Gastroesophageal sphincter (tissue), 4 donors: ENCODE measurements at places on chromosomes 5 and 9. TPM values are rescaled to one million over a fixed set of nuclear protein-coding genes. Genes with fewer than 3 reads are reported as not detected.

OCLN gene
- total RNA-seq = 2.7 TPM

GRM6 gene
- total RNA-seq = not detected

DNA sequence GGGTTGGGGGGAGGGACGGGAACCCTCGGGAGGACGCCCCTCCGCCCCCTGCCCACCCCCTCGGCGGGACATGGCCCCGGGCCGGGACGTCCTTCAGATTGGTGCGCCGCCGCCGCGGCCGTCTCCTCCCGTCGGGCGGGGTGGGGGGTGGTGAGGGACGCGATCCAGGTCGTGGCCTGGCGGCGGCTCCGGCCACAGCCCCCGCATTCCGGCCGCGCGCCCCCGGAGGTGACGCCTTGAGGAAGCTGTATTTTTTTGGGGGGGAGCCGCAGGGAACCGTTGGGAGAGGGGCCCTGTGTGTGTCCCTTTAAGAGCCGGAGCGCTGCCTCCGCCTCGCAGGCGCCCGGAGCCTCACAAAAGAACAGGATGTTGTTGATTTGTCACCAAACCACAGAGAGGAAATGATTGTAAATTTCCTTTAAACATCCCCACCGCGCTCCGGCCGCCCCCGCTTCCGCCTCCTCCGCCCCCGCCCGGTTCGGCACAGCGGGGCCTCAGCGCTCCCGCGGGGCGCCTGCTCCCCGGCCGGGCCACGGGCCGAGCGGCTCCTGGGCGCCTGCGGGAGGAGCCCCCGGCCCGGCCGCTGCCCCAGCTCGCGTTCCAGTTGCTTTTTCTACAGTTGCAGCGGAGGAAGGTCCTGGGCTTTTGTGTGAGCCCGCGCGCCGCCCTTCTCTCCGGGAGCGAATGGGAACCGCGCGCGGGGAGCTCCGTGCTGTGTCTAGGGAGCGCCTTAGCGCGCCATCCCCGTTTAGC lies 32.1 kb upstream of the SPRY4 start:
- ATAC-seq = peak; percentile 91

DNA sequence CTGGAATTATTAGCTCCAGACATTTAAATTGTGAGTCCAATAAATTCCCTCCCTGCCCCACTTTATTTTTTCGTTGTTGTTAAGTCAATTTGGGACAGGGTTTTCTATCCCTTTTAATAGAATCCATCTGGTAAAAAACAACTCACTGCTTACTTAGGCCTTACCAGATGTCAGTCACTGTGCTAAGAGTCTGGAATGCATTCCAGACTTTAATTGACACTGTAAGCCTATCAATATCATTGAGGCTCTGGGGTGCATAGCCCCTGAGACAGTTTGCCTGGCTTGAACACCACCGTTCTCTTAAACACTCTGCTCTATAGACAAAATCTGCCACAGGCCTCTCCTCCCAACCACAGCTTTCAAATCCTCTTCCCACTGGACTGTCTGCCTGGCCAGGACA lies 175.9 kb downstream of the NSG2 start:
- no peak for ATAC-seq

DNA sequence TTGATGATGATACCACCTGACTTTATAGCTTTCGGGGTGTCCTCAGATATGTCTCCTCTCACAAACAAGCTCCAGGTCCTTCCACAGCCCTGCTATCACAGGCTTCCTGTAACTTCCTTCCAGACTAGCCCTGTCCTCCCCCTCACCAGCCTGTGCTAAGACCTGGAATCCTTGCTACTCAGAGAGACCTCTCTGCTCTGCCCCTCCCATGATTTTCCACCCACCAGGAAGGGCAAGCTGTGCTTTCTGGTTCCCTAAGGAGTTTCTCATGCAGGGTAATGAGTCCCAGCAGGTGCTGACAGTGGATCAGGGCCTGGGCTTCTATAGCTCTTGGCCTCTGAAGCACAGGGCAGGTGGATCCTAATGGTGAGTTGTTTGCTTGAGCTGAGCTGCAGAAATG lies 86.9 kb downstream of the AOPEP start:
- no peak for ATAC-seq

- no peak for ATAC-seq
These were observed 16.2 kb downstream of the PRRC2B start for GRCh38 chr9:131410044-131410491.

HMHB1 gene
- not detected for total RNA-seq

DNA sequence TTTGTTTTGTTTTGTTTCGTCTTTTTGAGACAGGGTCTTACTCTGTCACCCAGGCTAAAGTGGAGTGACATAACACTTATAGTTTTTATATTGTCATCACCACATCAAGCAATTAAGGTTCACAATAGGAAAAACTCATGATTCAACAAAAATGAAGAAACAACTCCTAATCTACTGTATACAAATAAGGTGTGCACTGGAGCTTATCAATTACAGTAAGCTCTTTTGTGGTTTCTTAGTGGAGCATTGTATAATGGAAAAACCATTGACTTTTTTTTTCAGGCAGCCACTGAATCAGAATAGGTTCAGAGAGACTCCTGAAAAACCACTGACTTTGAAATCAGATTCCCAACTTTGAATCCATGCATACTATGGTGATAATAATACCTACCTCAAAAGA lies 10.8 kb upstream of the PLIN2 start:
- no peak for ATAC-seq

GRCh38 chr5:168734620-168735300 lies 155.6 kb upstream of the PANK3 start:
- peak; percentile 91 for ATAC-seq

SLF1 gene
- 4.2 TPM for total RNA-seq

DNA sequence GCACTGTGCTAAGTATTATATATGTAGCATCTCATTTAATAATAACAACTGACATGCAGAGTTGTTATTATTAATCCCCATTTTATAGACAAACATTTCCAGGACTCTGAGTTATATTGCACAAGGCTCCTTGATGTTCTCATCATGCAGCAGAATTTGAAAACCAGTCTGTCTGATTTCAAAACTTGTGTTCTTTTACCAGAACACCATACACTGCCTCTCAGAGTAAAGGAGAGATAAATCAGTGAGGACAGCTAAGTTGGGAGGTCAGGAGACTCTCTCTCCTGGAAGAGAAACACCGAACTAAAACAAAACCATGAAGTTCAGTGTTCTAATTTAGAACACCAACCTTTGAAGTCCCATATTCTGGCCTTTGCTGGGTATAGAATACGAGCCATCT lies 92.7 kb upstream of the TNC start:
- ATAC-seq = peak; percentile 31

- peak; percentile 96 for ATAC-seq
These were observed 73.8 kb downstream of the DAB2IP start for GRCh38 chr9:121725008-121725775.

GEMIN5 gene
- total RNA-seq = 30.0 TPM

DNA sequence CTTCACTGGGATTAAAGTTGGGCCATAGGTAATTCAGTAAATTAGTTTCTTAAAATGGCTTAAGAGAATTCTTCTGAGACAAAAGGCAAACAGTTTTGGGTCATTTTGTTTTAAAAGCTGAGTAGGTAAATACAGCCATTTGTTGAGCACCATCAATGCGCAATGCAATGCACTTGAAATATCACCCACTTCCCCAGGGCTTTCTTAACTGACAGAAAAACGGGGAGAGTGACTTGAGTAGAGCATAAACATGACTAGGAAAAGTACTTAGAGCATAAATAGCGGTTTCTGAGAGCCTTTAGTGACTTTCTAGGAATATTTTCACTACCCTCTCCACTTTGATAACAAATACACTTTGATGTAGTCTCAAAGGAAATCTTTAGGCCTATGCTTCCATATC lies 27.2 kb downstream of the MLANA start:
- no peak for ATAC-seq

DNA sequence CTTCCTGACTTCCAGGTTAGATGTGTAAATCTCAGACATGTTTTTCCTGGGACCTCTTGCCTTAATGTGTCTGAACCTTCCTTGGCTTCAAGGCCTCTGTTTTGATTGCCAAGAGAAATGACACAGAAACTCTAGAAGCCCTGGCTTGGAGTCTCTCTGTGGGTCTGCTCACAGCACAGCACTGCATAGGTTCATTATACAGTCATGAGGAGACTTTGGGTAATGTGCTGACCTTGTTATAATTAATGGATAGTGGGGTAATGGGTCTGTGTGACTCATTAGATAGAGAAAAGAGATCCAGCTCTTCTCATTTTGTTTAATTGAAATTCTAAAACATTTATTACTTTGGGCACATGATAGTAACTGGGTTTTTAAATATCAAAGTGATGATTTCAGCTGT lies 175.8 kb upstream of the GLRA1 start:
- no peak for ATAC-seq

- no peak for ATAC-seq
These were observed 559 bp downstream of the ROR2 start for GRCh38 chr9:91949392-91949945.

DNA sequence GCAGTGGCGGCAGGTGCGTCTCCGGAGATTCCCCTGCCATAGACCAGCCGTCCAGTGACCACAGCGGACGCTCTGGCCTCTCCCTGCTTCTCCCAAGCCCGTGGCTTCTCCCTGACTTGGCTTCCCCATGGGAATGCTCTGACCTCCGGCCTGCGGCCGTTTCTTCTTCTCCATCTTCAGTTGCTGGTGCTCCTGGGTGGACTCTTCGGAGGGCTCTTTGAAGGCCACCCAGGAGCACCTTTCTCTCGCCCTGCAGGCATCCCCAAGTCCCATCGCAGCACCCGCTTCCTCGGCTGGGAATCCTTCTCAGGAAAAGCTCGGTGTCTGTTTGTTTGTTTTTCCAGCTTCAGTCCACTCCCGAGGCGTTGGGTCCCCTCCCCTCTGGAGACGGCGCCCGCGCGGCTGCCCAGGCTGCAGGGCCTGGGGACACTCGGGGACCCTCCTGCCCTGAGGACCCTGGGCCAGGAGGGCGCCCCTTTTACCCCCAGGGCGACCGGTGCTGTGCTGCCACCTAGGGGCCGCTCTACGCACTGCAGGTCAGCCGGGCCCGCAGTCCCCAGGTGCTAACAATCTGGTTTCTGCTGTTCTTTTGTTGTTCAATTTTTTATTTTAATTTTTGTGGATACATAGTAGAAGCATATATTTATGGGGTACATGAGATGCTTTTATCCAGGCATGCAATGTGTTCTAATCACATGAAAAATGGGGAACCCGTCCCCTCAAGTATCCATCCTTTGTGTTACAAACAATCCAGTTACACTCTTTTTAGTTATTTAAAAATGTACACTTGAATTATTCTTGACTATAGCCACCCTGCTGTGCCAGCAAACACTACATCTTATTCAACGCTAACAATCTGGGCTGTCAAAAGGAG lies 197.9 kb upstream of the ADAMTS16 start:
- peak; percentile 28 for ATAC-seq

GRCh38 chr5:179258922-179259730 lies 86.1 kb downstream of the ADAMTS2 start:
- ATAC-seq = no peak

DNA sequence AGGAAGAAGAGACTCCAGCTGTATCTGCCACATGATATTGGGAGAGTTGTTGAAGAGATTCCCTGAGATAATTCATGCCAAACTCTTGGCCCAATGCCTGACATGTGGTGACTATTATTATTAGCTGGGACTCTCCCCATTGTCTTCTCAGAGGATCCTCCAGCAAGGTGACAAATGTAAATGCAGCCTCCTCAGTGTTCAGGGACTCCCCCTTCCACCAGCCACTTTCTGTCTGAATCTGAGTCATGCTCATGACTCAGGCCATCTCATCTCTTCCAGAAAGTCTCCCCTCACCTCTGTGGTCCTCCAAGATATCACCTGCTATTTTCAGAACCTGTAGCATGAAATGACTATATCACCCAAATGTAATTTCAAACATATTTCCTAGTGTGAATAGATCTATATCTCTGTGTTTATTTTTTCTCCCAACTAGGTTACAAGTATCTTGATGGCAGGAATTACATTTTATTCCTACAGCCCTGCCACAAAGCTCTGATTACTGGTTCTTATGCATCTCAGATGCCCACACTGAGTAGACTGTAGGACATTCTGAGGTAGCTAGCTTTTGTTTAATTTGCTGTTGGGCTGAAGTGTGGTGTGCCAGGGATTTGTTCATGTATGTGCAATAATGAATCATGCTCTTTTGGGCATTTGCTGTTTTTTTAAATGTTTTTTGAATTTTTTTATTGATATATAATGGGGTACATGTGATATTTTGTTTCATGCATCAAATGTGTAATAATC lies 126.6 kb upstream of the IL12B start:
- no peak for ATAC-seq

- ATAC-seq = peak; percentile 87
These were observed 290.0 kb downstream of the ACTL7B start for GRCh38 chr9:108565651-108566378.

DNA sequence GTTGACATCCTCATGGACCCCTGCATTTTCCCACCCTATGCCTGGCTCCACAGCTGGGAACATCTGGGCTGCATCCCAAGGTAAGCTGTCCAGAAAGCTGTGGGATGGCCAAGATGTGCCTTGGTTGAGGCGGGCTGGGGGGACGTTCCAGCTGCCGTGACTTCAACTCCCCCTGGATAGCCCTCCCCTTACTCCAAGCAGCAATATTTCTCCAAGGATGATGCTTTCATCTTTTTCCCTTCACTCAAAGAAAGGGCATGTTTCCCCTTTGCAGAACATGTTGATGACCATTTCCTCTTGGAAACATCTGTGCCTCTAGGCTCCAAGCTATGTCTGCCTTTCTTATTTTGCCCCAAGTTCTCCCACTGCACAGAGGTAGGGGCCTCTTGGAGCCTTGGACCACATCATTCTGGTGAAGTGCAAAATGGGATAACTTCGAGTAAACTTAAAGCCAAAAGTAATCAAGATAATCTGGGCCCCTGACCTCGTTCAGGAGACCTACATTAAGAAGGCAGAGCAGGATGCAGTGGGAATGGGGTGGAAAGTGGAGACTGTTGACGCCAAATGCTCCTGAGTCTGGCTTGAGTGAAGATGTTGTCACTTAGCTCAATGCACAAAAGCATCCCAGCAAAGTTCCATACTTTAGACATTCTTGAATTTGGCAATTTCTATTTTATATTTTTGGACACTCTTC lies 175.2 kb downstream of the GAS1 start:
- ATAC-seq = no peak

DEPDC1B gene
- not detected for total RNA-seq

DNA sequence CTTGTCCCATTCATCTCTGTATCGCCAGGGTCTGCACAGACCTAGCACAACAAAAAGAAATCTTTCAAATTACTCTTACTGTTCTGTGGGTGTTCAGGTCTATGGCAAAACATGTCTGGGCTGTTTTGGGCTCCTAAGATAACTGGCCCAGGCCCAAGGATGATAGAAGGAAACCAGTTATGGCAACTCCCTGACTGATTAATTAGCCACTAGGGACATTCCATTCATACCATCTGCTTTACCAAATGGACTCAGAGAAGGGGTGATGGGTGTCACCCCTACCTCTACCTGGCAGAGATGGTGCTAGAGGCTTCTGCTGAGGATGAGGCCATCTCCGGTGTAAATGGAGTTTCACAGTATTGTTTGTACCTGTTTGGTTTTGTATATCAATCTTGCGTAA lies 1.9 kb downstream of the SLC31A2 start:
- no peak for ATAC-seq

DNA sequence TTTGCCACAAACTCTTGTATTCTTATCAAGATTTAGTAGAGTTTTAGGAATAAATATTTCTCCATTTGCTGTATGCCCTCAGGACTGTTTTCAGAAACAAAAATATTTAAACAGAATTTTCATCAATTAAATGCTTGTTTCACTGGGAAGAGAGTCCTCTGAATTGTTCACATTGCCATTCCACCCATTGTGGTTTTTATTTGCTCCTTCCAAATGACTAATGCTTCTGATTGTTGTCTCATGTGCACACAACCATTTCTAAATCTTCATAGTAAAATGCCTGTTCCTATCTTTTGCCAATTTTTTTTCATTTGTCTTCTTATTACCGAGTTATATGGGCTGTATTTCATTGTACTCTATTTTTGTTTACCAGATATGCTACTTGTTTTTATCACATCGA lies 10.6 kb downstream of the MARCOL start:
- no peak for ATAC-seq

FOXD4 gene
- 0.89 TPM for total RNA-seq
